Stimulated activated CD8-positive, alpha-beta memory T cell treated with anti-CD3 and anti-CD28 coated beads, Interleukin-2, amount 100 ng/mL, for 1 hour (primary cell): ENCODE measurements at places on chromosomes 4 and X.
A peak's percentile ranks its signal among the peaks of the same experiment; 100 is the strongest.

- DNase-seq = no peak
Measured at GRCh38 chr4:2136726-2137125, 77.6 kb downstream of the NAT8L start.

DNA sequence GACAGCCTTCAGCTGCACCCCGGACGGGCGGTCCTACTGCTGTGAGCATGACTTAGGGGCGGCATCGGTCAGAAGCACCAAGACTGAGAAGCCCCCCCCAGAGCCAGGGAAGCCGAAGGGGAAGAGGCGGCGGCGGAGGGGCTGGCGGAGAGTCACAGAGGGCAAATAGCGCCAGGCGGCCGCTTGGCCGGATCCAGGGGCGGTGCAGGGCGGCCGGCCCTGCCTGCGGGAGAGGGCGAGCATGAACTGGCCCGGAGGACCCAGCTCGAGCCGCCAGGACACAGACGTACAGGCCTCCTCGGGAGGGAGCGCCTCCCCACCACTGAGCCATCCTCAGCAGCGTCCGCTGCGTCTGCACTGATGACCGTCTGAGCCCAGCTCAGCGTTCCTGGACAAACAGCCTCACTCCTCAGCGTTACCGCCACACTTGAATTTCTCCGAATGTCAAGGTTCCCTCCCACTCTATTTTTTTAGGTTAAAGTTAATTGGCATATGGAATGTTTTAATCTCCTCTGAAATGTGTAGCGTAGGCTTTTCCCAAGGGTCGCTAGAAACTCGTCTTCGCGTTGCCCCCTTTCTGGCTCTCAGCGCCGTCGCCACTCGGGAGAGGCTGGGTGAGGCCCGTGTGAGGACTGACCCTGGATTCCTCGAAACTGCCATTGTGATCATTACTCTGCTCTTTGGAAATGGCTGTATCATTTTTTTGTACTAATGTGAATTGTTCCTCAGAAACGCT is 29.9 kb downstream of the NELFA start:
- DNase-seq = no peak

DNA sequence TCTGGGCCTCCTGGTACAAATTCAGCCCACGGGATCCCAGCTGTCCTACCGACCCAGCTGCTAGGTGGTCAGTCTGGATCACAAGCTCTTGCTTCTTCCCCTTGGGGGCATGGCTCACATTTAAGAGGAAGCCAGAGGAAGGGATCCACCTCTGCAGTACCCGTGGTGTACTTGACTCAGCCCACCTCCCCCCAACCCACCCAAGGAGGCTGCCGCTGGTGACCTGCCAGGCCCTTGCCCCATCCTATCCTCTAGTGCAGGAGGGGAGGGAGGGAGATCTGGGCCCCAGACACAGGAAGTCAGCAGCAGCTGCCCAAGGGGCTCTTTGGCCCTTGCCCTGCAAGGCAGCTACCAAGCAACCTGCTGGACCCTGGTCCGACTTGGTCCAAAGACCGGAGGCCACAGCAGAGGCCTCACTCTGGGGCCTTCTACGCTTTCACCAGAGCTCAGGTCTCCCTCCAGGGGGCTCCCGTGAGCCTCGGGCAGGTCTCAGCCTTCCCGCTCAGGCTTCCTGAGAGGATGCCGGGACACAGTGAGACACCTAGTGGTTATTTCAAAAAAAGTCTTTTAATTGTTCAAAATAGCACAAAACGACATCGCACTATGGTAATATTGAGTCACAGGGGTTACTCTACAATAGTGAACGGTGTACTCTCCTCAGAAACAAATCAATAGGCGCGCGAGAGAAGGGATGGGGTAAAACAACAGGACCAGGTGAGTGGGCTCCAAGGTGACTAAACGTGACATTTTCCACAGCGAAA is 2.7 kb upstream of the RENBP start:
- DNase-seq = peak; percentile 61

DNA sequence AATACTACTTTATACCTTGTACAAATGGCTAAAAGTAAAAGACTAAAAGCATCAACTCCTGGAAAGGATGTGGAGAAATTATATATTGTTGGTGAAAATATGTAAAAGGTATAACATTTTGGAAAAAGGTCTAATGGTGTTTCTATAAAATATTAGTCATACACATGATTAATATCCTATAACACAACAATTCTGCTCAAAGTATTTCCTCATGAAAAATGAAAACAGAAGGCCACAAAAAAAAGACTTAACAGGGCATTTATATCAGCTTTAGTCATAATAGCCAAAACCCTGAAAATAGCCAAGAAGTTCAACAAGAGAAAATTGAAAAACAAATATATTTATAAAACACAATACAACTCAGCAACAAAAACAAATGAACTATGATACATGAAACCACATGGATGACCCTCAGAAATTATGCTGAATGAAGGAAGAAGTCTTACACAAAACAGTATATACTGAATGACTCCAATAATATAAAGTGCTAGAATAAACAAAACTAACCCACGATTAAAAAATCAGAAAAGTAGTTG is 38.8 kb downstream of the TBCK start:
- no peak for DNase-seq

DNA sequence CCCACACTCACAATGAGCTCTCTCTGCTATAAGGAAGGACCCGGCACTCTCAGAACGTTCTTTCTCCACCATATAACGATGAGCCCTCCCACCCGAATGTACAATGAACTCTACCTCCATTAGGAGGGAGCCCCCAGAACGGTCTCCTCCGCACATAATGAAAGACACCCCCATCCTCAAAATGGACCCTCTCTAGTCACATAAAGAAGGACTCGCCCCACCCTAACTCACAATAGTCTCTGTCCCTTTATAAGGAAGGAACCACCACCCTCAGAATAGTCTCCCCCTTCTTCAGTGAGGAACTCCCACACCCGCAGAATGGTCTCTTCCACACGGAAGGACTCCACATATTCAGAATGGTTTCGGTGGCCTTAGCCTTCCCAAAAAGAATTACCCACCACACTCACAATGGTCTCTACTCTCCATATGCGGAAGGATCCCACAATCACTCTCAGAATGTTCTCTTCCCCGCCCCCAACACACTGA is 477 bp downstream of the SLC35A2 start:
- no peak for DNase-seq

GRCh38 chr4:169098532-169098931 is 88.5 kb upstream of the CBR4 start:
- DNase-seq = no peak

DNA sequence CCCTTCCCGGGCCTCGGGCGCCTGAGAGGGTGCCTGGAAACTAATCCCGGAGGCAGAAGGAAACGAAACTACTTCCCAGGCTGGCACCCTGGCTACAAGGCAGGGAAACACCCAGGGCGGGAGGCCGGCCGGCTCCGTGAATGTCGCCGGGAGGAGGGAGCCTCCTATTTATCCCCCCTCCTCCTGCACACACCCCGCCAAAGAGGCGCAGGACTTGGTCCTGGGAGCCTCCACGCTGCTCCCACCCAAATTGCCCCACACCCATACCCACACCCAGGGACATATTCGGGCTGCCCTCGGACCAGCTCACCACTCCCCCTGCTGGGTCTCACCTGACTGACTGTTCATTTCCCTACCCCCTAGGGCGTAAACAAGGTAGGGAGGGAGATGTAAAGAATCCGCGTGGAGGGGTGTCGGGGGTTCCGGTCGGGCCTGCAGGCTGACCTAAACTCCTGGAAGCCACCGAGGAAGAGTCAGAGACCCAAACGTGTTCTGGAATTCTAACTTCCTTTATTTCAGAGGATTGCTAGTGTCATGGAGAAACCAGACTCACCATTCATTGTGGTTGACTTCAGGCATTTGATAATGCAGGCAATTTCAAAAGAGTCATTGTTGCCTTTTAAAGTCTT is at the start of gene BTC:
Gene BTC, minus strand, starts transcription at position 142 of the 629 bp plus-strand sequence. CDS start 198 bp downstream, outside the sequence.
- DNase-seq = no peak
